CD4-positive, alpha-beta T cell treated with Interleukin-1 beta for 1 hour (primary cell): ENCODE measurements at places on chromosomes 11 and 22.

GRCh38 chr11:72014761-72015320 lies 16.1 kb downstream of the IL18BP start:
- no peak for DNase-seq

DNA sequence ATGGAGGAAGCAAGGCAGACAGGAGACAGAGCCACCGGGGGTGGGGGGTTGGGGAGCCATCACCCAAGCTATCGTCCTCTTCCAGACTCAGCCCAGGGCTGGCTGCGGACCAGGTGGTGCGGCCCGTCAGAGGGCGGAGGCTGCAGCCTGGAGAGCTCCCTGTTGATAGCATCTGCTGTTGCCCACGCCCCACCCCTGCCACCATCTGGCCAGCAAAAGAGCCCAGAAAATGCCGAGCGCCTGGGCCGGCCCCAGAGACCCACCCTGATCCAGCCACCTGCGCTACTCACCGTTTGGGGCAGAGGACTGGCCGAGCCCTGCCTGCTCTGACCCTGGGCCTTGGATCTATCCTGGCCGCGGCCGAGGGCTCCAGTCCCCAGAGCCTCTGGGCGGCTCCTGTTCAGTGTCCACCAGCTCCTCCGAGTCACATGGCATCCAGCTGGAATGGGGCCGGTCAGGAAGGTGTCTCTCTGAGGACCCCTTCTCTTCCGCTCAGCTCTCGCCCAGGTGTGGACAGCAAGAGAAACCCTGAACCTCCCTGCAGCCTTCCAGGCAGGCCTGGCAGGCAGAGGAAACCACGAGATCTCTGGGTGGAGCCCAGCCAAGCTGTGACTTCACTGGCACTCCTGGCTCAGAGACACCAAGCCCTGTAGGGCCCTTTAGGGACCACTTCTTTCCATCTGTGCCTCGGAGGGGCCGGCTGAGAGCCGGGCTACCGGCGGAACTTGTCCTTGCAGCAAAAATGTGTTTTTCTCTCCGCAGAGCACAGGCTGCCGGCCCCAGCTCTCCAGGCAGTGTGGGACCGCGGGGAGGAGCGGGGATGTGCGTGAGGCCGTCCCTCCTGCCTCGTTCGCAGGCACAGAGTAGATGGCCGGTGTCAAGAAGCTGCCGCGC lies at the start of gene MRGPRE:
TSS of gene MRGPRE (minus strand) at position 567 of the 894 bp plus-strand sequence. CDS start 3,618 bp downstream, outside the sequence.
- DNase-seq, result no peak

DNA sequence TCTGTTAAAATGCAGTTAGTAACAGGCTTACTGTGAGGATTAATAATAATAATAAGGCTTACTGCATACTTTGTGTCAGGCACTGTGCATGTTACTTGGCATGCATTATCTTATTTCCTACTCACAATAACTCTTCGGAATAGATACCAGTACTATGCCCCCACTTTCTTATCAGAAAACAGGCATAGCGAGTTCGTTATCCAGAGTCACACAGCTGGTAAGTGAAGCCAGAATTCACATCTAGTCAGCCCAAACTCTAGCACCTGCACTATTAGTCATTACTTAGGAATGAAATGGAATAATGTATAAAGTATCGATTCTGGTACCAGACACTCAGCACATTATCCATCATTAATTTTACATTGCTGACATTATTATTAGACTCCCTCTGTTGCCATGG lies 155.7 kb upstream of the BLID start:
- no peak for DNase-seq

GRCh38 chr11:68049509-68050370 lies 10.9 kb downstream of the TCIRG1 start:
- DNase-seq, result no peak

DNA sequence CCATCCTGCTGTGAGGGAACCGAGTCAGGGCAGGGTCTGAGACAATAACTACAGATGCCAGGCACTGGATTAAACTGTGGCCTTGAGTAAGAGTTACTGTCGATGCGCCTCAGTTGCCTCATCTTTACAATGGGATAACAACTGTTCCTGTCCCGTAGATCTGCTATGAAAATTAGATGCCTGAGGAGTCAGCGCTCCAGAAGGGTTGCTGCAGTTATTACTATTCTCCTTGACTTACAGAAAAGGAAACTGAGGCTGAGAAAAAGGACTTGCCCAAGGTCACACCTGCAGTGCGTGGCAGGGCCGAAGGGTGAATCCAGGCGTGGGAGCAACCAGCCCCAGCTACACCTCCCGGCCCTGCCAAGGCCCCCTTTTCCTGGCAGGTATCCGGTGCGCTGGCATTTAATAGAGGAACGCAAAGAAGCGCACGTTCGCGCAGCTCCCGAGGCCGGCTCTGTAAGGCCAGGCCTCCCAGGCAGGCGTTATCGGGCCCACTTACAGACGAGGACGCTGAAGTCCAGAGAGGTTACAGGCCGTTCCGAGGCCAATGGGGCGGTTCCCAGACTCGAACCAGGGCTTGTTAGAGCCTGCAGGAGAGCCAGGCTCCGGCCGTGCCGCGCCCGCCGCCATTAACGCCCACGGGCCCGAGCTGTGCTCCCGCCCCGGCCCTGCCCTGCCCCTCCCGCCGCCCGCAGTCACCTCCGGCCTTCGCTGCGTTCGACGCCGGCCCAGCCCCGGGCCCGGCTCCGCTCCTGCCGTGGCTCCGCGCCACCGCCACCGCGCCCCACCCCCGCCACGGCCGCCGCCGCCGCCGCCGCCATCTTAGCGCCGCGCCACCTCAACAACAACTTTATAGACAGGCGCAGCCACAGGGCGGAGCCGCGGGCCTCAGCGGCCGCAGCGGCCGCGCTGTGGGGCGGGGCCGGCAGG lies at the start of gene C11orf68:
TSS of gene C11orf68 (minus strand) at position 852 of the 930 bp plus-strand sequence. CDS start at position 821, 31 bp downstream.
- DNase-seq, result no peak

GRCh38 chr11:62593434-62594044 lies 2.2 kb upstream of the TUT1 start:
- peak; percentile 82 for DNase-seq

GRCh38 chr11:8228231-8228630 lies 35.4 kb downstream of the LMO1 start:
- DNase-seq, result no peak

DNA sequence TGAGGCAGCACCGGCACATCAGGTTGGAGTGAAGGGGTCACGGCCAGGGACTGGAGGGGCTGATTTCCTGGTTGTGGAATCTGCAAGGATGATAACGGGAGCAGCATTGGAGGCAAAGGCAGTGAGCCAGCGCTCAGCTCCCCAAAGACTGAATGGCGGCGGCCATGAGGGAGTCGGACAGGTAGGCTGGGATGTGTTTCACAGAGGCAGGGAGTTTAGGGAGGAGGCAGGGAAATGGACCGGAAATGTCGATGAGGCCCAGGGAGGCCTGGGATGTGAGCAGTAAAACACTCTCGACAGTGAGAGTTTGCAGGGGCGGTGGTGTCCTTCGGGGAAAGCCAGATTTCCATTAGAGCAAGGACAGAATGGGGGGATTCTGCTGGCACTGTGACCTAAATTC lies 64.2 kb upstream of the EIF3D start:
- no peak for DNase-seq

GRCh38 chr11:31636983-31637382 lies 127.4 kb downstream of the ELP4 start:
- no peak for DNase-seq

DNA sequence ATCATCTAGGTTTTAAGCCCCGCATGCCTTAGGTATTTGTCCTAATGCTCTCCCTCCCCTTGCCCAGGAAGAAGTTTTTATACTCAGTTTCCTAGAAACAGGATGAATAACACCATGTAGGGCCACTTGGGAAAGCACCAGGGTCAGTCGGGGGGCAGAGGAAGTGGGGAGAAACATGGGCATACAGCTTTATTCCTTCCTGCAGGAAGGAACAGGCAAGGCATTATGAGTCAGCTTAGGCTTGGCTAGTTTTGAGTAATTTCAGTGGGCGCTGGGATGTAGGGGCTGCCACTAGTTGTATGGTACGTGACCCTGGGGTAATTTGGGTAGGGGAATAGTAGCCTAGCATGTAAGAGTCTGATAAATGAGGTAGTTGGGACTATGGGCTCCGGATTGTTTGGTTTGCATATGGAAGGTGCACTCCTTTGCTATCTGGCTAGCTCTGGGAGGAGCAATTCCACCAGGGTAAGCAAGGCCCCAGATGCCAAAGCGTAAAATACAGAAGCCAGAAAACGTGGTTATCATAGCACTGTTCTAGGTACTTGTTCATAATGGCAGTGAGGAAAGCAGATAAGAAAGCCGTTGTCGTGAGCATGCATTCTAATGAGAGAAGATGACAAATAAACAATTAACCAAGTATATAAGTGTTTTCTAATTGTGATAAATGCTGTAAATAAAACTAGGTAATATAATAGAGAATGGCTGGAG lies 24.8 kb downstream of the ACER3 start:
- DNase-seq, result no peak

- DNase-seq, result peak; percentile 15
Observed at GRCh38 chr11:47857892-47858543, 9.9 kb upstream of the NUP160 start.

DNA sequence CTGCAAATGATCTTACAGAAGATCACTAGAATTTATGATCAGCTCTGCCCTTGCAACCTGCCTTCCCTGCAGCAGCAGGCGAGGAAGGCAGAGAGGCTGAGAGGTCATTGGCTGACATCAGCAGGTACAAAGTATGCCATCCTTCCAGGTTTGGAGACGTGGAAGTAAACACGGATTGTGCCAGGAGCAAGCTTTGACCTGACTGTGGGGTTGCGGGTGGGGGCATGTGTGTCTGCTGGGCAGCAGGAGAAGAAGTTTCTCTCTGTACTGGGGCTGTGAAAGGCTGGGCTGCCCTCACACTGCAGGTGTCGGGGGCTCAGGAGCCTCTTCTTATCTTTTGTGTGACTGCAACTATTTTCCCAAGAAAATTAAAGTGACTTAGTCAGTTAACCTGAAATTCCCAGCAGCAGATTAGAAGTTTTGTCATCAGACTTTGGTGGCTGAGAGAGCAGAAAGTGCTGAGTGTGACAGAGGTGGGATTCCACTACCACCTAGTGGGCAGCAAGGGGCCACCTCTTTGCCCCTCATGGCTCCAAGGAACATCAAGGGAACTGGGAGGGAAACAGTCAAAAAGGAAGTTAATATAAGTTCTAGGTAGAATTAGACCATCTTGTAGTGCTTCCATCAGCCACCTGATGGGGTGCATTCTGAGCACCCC lies 565.9 kb downstream of the ETS1 start:
- no peak for DNase-seq

DNA sequence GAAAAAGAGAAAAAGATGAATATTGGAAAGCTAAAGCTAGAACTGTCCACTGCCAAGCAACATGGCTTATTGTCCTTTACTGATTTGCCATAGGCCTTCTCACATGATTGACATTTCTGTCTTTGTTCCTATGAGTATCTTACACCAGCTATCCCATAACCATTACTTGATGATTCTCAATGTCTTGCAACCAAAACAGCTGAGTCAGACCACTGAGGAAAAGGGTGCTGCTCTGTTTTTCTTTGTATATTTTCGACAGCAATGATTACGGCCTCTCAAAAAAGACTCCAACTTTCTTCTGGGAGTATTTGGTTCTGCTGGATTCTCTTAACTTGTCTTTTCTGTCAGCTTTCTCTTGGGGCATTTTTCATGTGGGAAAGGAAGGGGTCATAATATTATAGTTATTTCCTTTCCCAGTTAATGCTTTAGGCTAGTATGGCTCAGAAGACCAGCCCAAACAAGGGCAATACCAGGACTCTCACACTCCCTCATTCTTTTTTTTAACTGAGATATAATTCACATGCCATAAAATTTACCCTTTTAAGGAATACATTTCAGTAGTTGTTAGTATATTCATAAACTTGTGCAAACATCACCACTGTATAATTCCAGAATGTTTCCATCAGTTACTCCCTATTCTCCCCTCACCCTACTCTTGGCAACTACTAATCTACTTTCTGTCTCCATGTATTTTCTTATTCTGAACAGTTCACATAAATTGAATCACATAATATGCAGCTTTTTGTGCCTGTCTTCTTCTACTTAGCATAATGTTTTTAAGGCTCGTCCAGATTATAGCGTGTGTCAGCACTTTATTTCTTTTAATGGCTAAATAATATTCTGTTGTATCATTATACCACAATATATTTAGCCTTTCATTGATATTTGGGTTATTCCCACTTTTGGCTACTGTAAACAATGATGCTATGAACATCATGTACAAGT lies 31.1 kb upstream of the FAR1 start:
- no peak for DNase-seq

- no peak for DNase-seq
Observed at GRCh38 chr11:104695065-104695463, 203.2 kb downstream of the CASP12 start.

DNA sequence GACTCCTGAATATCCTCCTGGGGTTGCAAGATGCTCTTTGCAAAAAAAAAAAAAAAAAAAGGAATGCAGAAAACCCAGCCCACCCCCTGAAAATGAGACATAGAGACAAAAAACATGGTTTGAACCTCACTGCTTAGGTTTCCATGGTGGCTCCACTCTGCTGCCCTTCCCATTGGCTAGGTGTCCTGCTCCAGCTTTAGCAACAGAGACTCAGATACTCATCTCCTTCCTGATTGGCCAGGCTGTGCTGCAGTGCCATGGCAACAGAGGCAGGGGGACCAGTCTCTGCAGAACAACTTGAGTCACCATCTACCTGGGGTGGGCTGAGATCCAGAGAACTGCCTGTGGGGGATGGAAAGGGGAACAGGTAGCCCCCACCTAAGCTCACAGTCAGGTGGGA lies 17.4 kb upstream of the YWHAH start:
- no peak for DNase-seq

DNA sequence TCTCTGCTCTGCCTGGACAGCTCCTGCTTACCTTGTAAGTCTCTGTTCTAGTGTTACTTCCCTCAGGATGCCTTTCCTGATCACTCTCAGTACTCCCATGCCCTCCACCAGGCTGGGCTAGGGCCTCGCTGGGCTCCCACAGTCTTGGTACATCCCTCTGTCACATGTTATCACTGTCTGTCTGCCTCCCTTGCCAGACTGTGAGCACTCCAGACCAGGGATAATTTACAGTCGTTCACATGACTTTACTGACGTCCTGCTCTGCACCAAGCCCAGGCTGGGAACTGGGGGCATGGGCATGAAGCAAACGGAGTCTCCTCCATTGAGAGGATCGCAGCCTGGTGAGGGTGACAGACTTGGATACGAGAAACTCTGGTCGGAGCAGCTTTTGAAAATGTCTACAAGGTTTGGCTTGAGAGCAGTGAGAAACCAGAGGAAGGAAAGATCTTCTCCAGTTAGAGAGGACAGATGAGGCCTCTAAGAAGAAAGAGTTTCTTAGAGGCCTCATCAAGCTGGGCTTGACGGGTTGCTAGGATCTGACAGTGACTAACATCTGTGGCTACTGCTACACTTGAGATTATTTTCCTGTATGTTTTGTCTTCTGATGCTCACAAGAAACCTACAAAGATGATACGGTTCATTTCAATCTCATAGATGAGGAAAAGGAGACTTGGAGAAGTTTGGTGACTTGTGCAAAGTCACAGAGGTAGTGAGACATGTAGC lies 12.5 kb downstream of the USP35 start:
- no peak for DNase-seq

DNA sequence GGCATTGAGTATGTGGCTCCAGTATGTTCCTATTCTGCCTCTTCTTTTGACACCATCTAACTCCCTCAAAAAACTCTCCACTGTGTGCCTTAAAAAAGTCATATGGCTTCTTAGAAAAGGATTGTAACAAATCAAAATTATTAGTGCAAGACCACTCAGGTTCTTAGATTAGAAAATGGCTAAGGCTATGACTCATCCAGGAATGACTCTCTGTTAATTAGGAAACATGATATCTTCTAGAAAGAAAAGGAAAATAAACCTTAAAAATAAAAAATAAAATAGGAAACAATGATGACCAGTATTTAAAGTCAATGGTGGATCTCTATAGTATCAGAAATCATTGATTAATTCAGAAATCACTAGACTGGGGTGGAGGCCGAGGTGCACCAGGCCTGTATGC lies 21.7 kb downstream of the SLC25A17 start:
- no peak for DNase-seq
